Naive B cell (primary cell): ENCODE measurements at places on chromosomes 16 and 17.

- peak; percentile 25 for DNase-seq
Measured at GRCh38 chr16:397736-398332, 835 bp downstream of the NME4 start.

DNA sequence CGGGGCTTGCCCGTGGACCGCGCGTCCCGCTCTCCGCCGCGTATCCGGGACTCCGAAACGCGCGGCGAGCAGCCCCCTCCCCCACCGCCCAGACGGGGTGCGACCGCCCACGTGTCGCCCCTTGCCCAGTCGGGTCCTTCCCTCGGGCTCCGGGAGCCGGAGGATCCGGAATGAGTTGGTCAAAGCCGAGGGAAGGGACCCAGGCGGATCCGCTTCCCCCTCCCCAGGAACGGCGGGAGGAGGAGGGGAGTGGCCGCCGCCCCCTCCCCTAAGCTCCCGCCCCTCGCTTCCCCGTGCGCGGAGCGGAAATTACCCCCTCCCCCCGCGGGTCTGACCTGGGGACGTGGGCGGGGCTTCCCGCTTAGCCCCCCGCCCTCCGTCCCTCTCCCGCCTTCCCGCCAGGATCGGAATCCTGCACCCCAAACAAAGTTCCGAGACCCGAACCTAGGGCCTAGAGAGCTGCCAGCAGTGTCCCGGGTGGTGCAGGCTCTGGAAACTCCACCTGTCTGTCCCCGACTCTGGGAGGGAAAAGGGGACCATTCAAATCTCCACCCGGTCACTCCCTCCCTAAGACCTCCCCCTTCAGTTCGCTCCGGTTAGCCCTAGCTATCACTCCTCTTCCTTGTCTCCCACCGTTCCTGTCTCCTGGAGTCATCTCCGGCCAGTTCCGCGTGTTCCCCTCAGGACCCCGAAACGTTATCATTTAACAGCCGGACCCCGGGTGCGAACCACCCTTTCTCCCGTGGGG lies 1.0 kb upstream of the IGF2BP1 start:
- peak; percentile 14 for DNase-seq

- DNase-seq, result no peak
Measured at GRCh38 chr17:76927577-76927976, 59.4 kb downstream of the MGAT5B start.

DNA sequence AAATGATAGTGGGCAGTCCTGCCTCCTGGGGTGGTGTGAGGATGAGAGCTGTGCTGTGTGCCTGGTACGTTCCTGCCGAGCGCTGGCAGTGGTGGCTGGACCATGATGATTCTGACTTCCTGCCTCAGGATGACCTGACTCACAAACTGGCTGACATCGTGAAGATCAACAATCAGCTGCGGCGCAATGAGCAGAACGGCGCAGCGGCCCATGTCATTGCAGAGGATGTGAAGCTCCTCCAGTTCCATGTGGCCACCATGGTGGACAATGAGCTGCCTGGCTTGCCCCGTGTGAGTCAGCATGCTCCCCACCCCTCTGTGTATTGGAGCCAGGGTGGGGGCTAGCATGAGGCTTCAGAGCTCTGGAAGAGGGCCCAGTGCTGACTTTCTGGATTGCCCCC lies 13.1 kb downstream of the POLR2A start:
- DNase-seq, result no peak

DNA sequence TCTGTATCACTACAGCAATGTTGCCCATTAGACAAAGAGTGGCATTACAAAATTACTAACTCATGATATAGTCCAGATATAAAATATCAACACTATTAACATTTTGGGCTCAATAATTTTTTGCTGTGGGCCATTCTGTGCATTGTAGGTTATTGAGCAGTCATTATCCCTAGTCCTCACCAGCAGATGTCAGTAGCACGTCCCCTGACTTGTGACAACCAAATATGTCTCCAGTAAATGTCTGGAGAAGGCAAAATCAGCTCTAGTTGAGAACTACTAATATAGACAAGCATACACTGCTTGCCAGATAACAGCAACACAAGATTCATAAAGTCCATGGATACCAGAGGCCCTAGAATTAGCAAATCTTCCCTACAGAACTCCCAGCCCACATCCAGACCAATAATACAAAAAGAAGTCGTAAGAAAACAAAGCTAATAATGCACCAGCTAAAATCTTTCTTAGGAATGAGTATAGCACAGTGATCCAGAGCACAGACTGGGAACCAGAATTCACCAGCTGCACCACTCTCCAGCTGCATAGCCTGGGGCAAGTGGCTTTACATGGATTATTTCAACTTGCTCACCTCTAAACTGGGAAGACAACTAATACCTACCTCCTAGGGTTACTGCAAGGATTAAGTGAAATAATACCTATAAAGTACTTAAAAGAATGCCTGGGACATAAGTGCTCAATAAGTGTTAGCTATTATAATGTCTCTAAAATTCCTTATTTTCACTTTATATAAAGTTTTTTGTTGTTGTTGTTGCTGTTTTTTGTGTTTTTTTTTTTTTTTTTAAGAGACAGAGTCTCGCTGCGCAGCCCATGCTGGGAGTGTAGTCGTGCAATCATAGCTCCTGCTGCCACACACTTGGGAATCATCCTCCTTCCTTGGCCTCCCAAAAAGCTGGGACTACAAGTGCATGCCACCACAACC lies 23.7 kb downstream of the HELZ start:
- DNase-seq, result no peak

DNA sequence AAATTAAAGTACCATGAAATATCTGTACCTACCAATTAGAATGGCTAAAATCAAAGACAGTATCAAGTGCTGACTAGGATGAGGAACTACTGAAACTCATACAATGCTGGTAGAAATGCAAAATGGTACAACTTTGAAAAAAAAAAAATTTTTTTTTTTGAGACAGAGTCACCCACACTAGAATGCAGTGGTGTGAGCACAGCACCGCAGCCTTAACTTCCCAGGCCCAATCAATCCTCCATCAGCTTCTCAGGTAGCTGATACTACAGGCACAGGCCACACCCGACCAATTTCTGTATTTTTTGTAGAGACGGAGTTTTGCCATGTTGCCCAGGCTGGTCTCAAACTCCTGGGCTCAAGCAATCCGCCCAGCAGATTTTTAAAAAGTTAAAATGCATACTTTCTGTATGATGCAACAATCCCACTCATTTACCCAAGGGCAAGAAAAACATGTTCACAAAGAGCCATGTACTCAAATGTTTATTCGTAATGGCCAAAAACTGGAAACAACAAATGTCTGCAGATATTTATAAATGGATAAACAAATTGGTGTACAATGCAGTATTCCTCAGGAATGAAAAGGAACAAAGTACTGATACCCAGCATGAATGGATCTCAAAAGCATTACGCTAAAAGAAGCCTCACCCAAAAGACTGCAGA lies 8.7 kb downstream of the SMURF2 start:
- no peak for DNase-seq

DNA sequence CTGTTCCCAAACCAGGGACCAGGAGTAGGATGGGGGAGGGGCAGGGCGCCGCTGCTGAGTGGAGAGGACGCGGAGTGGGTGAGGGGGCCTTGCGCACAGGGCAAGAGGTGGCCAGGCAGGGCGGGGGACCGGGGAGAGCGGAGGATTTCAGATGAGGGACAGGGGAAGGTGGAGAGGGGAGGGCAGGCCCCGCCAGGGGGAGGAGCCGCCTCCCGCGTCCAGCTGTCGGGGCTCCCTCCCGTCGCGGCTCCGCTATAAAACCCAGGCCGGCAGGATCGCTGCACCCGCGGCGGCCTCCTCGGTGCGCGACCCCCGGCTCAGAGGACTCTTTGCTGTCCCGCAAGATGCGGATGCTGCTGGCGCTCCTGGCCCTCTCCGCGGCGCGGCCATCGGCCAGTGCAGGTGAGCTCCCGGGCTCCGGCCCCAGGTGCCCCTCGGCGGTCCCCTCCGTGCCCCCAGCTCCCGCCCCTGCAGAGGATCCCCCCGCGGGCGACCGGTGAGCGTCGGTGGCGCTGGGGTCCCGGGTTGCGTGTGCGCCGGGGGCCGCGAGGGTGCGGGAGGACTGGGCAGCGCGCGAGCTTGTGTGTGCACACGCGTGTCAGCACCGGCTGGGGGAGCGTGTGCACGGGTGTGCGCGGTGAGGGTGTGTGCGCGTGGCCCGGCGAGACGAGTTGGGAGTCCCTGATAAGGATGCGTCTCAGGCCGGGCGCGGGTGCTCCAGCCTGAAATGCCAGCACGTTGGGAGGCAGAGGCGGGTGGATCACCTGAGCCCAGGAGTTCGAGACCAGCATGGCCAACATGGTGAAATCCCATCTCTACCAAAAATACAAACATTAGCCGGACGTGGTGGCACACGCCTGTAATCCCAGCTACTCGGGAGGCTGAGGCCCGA lies at the start of gene CA4:
CA4 (plus strand) TSS at position 283 of the 892 bp plus-strand sequence; CDS start at position 345, 62 bp downstream.
- no peak for DNase-seq

GRCh38 chr17:75697651-75698291 lies 23.5 kb upstream of the ITGB4 start:
- no peak for DNase-seq

DNA sequence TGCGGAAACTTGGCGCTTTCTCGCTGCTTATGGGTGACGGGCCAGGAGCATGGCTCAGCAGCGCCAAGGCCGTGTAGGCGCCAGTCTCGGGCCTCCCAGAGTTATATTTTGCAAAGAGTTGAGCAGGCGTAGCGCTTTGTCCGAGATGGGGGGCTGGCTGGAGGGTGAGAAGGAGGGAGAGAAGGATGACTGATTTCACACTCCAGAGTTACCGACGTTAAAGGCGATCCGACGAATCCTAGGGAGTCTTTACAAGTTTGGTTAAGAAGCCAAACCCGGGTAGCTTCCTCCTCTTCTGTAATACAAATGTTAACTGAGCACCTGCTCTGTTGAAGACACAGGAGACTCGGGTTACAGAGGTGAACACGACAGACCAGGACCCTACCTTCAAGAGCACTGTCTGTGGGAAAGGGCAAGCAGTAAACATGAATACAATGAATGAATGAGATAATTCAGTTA lies 782 bp downstream of the POLR2A start:
- no peak for DNase-seq

DNA sequence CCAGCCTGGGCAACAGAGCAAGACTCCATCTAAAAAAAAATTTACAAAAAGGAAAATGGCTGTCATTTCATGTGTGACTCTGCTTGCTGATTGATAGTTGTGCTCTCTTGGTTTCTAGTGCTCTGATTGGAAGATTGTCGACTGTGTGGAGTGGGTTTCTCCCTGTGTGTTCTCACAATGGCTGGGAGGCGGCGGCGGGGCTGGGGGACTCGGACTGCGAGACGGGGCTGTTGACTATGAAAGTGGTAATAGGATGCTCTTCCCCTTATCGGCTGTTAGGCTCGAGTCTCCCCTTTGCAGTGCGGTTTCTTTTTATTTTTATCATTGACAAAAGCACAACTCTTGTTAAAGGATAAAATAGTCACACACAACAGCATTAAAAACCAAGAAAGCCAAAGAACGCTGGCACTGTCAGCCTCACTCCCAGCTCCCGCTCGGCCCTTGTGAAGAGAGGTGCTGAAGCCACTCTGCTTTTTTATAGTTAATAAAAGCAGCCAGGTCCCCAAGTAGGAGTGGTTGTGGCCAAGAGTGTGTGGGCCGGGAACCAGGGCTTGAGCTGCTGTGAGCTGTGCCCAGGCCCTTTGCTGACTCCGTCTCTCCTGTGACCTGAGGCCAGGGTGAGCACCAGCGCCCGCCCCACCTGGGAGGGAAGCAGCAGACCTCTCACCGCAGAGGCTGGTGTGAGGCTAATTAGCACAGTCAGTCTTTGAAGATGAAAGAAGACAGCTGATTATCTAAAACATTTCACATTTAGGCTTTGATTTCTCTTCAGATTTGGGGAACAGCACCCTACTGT lies 36.5 kb downstream of the TBCD start:
- DNase-seq, result no peak

DNA sequence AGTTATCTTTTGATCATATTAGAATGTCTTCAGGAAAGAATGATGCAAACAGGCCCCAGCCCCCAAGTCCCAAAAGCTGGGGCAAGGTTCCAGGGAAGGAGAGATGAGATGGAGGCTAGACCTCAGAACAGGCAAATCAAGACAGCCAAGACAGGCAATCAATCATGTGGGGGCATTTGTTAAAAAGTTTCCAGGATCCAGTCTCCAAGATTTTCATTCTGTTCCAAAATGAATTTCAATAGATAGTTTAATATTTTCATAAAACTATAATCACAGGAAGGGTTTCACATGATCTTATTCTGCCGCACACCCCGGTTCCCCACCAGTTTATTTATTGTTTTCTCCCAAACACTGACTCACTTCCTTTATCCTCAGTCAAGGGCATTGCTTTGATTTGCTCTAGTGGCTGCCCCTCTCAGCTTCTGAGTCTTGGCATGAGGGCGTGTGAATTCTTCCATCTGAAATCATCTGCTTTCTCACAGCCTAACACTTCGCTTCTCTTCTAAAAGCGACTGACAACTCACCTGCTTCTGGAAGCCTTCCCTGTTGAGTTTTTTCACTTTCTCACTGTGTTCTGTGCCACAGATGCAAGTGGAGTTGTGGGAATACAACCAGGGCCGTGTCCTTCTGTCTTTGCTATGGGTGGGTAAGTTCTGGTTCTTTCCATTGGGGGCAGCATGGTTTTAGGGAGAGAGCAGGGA lies 12.2 kb upstream of the TERF2 start:
- no peak for DNase-seq

- DNase-seq, result no peak
Measured at GRCh38 chr16:89507214-89507833, 879 bp upstream of the SPG7 start.
